DND-41 (cell line): ENCODE measurements at places on chromosomes 1 and 21.

DNA sequence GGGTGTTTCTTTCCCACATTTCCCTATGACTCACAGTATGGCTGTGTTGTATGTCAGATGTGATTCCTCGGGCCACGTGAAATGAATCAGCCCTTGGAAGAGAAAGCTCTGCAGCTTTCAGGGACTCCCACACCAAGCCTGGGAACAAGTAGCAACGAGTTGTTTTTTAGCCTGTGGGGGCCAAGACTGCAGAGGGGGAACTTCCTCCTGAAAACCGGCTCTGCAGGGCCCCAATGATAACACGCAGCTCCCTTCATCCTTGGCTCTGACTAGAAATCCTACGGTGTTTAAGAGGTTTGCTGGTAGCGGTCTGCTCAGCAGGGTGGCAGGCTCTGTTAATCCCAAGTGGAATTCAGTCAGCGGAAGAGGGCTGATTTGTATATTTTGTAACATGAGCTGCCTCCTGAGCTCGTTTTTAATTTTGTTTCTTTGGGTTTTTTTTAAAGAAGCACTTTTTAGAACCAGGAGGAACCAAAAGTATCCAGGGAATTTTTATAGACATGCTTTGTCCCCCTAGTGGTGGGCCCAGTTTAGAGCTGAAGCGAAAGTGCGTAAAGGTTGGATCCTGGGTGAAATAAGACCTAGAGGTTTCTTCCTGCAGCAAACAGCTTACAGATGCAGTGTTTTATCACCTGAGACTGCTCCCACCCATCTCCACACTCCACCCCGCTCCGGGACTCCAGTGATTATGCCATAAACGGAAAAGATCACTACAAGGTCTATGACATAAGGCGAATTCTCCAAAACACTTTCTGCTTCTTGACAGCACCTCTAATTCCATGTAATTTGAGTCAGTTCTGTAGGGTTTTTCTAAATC is 48.8 kb downstream of the LAMC2 start:
- peak; percentile 10 for DNase-seq

- no peak for DNase-seq
These were observed 87.9 kb downstream of the MATN1 start for GRCh38 chr1:30635391-30635975.

DNA sequence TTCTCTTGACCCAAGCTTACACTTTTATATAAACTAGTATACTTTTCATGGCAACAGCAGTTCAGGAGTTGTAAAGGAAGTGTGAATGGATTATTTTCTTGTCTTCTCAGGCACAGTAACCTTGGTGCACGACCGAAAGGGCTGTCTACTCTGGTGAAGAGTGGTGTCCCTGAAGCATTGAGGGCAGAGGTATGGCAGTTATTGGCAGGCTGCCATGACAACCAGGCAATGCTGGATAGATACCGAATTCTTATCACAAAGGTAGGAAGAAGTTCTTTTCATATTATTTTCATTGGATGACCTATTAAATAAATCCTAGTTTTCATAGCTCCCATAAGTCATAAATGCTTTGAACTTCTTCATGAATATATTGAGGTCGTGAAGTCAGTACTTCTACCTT is 53.9 kb upstream of the GPR52 start:
- DNase-seq: no peak

DNA sequence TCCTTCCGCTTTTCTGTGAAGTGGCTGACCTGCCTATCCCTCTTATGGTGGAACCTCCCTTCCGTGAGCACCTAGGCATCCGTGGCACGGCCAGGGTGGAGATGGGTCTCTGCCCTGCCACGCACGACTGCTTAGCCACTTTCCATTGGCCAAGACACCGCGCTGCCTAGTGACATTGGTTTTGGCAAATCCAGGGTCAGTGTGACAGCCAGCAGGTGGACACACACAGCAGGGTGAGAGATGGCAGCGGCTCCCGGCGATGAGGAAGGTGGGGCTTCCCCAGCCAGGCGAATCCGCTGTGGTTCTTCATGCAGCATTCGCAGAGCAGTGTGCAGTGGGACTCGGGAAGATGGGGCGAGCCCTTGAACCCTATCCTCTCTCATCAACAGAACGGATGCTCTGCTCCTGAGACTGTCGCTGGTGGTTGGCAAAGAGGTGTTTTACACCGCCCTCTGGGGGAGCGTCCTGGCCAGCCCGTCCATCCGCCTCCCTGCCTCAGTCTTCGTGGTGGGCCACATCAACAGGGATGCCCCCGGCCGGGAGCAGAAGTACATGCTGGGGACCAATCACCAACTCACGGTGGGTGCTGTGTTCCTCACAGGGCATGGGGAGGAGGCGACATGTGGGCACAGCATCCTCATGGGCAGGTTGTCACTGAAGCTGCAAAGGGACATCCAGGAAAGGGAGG is 51.8 kb downstream of the DOP1B start:
- no peak for DNase-seq

DNA sequence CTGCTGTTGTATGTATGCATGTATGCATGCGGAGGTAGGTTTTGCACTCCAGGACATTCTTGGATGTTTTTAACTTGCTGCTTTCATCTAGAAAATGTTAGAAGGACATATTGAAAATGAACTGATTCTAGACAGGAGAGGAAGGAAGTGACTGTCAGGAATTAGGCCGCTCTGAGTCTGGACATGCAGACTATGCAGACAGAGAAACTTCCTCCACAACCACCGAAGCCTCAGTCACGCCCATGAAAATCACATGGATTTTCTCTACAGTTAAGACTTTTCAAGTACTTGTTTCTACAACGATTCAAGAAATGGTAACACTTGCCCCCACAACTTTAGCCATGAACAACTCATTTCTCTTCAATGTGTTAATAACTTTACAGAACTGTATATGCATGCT is 211.1 kb downstream of the SMYD3 start:
- no peak for DNase-seq

DNA sequence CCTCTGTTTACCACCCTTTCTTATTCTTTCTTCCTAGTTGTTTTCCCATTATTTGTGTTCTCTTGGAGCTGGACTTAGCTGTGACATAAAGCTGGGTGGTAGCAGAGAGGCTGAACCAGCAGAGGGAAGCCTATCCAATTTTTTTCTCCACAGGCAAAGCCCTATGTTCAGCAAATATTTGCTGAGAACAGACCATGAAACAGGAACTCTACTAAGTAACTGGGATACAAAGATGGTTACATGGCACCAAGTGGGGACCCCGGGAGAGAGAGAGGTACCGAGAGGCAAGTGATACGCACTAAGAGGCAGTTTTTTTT is 6.6 kb downstream of the CFAP141 start:
- no peak for DNase-seq

DNA sequence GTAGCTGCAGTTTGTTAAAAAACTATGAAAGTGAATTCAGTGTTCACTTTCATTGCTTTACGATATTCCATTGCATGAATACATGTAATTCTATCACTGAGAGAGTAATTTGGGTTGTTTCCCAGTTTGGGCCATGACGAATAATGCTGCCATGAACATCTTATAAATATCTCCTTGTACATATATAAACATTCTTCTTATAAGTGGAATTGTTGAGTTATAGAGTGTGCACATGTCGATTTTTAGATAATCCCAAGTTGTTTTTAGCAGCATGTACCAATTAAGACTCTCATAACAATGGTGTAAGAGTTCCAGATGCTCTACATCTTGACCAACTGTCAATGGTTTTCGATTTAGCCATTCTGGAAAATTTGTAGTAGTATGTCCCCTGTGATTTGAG is 40.9 kb downstream of the ALG6 start:
- no peak for DNase-seq

- no peak for DNase-seq
These were observed 47.2 kb downstream of the S1PR1 start for GRCh38 chr1:101284021-101284420.

- no peak for DNase-seq
These were observed 692.0 kb downstream of the NCAM2 start for GRCh38 chr21:21690068-21690665.

GRCh38 chr1:78283691-78284090 is 207.1 kb upstream of the PTGFR start:
- DNase-seq: no peak

DNA sequence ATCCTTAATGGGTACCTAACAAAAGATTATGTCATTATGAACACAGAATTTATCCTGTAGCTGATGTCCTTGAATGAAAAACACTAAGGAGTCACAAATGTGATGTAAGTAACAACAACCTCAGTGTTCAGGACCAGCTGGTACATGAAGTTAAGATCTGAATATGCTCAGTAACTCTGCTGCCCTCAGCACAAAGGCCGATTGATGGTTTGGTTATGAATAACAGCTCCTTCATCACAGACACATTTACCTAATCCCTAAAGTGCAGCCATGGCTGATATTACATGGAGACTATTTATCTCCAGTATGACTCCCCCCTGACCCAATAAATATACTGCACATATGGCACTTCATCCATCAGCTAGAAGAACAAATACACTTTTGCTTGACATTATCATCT is 75.2 kb downstream of the PLPPR5 start:
- no peak for DNase-seq

- no peak for DNase-seq
These were observed 2.0 kb downstream of the PRMT6 start for GRCh38 chr1:107058245-107059032.

DNA sequence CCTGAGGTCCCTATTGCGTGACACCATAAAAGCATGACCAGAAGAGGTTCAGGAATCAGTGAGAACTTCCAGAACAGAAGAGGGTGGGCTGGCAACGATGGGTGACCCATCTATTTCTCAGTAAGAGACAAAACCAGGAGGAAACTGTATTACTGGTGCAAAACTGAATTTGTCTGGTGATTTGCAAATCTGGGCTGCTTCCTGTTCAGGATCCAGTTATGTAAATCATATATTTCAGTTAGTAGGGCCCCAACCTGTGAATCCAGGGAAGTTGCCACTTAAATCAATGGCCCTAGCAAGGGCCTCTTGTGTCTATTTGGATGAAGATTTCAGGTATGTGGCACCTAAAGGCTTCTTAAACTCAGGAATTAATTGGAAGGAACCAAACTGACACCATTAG is 23.1 kb upstream of the SMAP2 start:
- DNase-seq: no peak

DNA sequence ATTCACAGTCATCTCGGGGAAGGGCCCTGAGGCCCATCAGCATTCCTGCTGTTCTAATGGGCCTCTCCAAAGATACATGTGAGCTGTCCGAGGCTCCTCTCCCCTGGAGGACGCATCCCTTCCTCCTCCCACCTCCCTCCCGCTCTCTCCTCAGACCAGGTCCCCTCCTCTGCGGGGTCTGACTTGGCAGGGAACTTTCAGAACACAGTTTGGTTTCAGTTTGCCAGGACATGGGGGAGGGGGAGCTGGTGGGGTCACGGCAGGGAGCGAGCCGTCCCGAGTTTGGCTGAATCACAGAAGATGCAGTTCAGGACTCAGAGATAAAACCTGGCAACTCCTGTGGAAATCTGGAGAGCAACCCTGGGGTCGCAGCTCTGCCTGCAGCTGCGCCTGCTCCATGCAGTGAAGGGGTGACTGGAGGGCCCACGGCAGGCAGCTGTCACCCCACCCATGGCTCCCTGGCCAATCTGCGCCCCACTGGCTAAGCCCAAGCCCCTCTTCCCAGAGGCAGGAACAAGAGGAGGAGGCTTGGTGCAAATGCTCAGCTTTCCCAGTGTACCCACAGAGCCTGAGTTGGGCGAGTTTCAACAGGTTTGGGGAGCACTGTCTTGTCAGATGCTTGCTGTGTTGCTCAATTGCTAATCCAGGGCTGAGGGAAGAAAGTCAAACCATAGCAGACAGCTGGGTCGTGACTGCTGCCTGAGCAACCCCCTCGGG is 5.7 kb downstream of the WNT4 start:
- no peak for DNase-seq

DNA sequence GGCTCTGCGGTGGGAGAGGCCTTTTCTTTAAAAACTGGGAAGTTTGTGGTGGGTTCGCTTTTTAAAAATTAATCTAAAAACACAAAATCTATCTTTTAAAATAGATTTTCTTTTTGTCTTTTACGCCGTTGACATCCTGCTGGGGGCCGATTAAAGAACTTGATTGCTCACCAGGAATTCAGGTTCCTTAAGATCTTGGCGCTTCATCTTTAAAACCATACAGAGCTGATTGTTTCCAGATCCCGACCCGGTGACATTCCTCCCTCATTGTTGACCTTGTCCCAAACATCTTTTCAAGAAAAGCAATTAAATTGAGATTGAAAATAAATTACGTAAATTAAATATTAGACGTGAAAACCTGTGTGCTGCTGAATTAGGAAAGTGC is 546 bp upstream of the ZNF697 start:
- no peak for DNase-seq

DNA sequence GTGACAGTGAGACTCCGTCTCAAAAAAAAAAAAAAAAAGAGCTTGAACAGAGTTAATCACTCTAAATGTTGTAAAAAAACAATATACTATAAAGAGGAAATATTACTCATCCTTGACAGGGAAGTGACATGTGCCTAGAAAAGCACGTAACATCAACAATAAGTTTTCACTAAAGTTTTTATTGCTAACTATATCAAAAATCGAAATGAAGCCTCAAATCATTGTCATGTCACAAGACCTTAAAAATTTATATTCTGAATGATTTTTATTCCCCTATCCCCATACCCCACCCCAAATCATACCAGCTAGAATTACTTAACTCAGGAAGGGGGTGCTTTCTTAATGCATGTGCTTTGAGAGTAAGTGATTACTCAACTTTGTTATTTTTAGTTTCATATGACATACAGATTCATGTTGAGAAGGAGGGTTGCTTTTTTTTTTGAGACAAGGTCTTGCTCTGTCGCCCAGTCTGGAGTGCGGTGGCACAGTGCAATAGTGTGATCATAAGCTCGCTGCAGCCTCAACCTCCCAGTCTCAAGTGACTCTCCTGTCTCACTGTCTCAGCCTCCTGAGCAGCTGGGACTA is 53.6 kb upstream of the MUTYH start:
- no peak for DNase-seq

GRCh38 chr1:116123837-116124533 is 12.8 kb downstream of the MAB21L3 start:
- no peak for DNase-seq
